ENCODE measurements at places on chromosomes 6 and 20.

- DNase-seq: no peak
Observed at GRCh38 chr6:39527792-39528564, 197.2 kb downstream of the KIF6 start.

DNA sequence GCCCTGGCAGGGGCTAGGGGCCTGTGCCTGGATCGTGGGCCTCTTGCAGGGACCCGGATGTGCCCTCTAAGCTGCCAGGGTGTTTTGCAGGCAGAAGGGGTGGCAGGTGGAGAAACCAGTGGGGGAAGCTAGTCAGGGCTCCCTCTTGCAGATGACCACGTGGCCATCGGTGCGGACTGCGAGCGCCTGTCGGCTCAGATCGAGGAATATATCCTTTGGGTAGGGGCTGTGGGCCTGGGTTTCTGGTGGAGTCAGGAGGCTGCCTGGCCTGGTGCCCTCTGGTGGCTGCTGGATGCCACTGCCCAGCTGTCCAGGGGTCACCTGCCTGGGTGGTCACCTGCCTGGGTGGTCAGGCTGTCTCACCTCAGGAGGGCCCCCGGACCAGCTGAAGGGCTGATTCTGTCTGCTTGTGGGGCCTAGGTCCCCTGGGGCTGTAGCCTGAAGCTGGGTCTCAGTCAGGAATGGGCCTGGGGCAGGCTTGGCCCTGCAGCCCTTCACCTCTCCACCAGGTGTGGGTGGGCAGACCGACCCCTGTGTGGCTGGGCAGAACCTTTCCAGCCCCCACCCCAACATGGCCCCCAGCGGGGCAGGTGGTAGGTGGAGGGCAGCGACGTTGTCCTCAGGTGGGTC lies 6.7 kb downstream of the TCEA2 start:
- no peak for DNase-seq

GRCh38 chr20:25317351-25318075 lies 69.6 kb downstream of the PYGB start:
- no peak for DNase-seq

GRCh38 chr20:44182135-44182765 lies 4.7 kb downstream of the JPH2 start:
- DNase-seq: no peak

- DNase-seq: no peak
Observed at GRCh38 chr6:122472022-122472340, 374 bp upstream of the SERINC1 start.

GRCh38 chr6:63731930-63732329 lies 96.3 kb downstream of the PHF3 start:
- DNase-seq: no peak

DNA sequence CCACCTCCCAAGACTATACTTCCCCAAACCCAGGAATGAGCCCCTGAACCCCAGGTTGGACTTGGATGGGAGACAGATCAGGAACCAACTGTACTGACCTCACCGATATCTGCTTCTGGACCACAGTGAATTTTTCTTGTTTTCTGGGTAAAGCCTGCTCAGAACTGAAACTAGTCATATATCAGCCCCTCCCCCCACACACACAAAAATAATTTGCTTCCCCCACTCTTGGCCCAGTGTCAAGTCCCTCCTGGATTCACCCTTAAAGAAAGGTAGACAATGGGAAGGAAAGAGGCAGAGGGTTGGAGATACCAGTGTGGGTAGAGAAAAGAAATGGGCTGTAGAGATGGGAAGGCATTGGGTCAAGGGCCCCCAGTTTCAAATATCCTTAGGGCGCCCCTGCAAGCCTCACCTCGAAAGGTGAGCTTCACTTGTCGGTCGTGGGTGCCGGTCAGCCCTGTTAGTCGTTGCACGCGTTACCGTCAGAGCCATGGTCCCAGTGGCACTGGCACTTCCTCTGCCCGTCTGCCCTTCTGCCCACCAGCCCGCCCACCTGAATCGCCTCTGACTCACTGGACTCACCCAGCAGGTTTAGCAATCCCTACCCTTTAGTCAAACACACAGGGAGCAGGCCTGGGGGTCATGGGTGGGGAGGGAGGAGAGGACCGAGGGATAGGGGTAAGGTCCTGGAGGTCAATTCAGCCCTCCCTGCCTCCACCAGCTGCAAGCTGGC lies 8.5 kb upstream of the SPAG4 start:
- no peak for DNase-seq

DNA sequence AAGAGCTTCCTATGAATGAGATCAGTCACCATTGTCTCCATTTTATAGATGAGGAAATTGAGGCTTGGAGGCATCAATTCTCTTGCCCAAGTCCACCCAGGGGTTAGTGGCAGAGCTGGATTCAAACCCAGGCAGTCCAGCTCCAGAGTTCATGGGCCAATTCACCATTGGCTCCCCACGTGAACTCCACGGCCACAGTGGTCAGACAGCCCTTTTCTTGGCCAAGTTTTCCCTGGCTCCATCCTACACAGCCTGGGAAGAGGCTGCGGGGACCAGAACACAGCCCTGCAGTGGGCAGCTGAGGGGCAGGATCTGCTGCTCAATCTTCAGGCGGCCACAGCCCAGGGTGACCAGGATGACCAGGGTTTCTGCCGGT lies 20.5 kb downstream of the TGM2 start:
- no peak for DNase-seq

GRCh38 chr6:37916149-37916548 lies 96.6 kb downstream of the ZFAND3 start:
- DNase-seq: no peak

DNA sequence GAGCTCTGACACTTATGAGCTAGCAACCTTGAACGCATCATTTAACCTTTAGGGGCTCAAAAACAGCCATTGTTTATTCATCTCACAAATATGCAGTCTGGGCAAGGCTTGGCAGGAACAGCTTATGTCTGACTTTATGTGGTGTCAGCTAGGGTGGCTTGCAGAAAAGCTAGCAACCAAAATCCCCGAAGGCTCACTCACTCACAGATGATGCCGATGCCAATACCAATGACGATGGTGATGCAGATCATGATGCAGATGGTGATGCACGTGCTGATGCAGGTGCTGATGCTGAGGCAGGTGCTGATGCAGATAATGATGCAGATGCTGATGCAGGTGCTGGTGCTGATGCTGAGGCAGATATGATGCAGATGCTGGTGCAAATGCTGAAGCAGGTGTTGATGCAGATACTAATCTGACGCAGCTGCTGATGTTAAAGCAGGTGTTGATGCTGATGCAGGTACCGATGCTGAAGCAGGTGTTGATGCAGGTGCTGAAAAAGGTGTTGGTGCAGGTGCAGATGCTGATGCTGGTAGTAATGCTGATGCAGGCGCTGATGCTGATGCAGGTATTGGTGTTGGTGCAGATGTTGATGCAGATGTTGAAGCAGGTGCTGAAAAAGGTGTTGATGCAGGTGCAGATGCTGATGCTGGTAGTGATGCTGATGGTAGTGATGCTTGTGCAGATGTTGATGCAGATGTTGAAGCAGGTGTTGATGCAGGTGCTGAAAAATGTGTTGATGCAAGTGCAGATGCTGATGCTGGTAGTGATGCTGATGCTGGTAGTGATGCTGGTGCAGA lies 195.6 kb downstream of the NFATC2 start:
- no peak for DNase-seq

DNA sequence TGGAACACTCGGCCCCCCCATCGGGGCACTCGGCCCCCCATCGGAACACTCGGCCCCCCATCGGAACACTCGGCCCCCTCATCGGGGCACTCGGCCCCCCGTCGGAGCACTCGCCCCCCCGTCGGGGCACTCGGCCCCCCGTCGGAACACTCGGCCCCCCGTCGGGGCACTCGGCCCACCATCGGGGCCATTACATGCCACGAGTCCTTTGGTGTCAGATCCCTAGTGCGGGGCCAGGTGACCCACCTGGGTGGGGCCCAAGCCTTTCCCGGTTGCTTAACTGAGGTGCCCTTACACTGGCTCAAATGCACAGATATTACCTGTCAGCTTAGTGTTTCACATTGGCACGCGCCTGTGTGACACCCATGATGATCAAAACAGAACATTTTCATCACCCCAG lies 95.9 kb downstream of the TAF4 start:
- no peak for DNase-seq

DNA sequence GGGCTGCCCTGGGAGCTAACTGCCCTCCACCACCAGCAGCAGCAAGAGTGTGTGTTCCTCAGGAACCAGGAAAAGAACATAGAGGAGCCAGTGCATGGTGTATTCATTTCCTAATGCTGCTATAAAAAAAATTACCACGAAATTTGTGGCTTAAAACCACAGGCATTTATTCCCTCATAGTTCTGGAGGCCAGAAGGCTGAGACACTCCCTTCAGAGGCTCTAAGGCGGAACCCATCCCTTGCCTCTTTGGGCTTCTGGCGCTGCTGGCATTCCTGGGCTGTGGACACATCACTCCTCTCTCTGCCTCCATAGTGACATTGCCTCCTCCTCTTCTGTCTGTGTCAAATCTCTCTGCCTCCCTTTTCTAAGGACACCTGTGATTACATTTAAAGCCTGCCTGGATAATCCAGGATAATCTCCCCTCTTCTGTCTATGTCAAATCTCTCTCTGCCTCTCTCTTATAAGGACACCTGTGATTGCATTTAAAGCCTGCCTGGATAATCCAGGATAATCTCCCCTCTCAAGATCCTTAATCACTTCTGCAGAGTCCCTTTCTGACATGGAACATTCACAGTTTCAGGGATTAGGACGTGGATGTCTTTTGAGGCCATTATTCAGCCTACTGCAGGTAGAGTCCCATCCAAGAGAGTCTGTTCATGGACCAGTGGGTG lies 54.7 kb downstream of the NDUFAF5 start:
- no peak for DNase-seq

DNA sequence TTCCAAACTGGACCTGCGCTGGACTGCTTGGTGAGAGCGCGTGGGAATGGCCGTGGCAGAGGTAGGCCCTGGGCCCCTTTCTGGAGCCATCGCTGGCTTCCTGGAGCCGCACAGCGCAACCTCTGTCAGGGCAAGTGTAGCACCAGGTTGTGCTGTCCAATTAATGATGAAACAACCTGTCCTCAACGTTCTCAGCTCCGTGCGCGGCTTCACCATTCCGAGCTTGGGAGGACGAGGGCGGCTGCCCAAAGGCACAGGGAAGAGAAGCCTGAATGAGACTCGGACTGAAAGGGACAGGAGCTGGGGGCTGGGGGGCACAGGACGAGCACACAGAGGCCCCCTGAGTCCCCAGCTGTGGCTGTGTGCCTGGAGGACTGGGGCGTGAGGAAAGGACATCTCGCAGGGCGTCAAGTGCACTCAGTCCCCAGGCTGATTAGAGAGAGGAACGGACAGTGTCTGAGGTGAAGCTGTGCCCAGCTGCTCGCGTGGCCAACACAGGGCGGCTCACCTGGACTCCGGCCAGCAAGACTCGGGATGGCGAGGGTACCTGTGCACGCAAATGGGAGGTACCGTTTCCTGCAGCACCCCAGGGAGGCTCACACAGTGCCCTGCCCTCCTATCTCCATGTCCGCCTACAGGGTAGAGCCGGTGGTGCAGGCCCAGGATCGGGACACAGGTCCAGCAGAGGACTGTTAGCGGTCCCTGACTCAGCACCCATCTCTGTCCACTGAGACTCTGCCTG lies 403.3 kb downstream of the TAF4 start:
- DNase-seq: no peak

DNA sequence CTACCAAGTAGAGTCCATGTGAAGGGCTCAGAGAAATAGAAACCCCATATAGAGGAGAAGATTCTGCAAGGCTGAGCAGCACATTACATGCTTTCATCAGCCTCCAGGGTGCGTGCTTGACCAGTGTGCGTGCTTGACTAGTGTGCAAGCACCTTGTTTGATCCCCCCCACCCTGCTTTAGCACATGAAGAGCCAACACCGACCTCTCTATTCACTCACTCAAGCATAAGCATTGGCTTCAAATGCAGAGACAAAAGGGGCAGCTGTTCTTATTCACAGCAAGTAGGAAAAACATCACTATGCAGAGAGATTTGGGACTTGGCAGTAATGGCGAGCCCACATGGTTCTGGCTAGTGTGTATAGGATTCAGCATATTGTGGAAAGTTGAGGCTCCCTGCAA lies 278.7 kb upstream of the RNF217 start:
- no peak for DNase-seq

DNA sequence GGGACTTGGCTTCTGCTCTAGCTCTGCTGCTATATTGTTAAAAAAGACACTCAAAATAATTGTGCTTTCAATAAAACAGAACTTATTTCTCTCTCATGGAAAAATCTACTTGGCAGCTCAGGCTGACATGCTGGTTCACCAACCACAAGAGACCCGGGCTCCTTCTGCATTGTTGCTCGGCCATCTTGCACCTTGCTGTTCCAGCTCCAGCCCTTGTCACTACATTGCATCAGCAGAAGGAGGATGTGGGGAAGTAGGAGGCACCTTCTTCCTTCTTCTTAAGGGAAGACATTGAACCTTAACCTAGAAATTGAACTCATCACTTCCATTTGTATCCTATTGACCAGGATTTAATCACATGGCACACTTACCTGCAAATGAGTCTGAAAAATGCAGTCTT lies 6.6 kb upstream of the C20orf202 start:
- no peak for DNase-seq

DNA sequence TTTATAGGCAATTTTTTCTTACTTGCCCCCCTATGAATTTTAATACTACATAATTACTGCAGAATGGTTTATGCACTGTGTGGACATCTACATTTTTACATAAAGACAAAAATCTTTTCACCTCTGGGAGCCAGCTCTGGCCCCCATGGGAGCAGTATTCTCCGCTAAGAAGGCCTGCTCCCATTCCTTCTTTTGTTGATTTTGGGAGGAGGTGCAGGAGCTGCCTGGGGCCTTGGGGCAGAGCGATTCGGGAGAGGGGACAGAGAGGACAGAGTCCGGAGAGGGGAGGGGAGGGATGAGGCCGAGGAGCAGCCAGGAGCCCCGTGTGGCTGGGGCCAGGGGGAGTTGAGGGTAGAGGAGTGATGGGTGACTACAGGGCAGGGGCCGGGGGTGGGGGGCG lies 452.0 kb downstream of the PREX1 start:
- DNase-seq: no peak

GRCh38 chr20:37745553-37745952 lies 51.7 kb downstream of the CTNNBL1 start:
- no peak for DNase-seq

DNA sequence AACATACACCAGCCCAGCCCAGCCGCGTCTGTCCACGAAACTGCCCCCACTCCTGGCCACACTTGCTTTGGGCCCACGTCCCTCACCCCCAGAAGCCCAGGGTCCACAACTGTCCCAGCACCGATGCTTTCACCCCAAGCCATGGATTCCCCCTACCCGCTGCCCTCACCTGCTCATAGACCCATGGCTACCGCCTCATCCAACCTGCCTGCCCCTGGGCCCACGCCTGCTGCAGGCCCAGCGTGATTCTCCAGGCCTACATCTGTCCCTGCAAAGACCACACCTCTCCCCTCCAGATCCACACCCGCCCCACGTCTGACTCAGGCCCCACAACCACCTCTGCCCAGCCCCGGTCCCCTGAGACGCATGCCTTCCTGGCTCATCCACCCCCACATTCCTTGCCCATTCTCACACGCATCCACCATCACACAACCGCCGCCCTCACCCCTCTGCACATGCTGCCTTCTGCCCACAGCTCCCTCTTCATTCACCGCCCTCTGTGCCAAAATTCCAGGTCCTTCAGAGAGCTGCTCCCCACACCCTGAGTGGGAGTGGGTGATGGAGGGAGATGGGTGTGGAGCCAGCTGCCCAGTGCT lies 86.7 kb downstream of the GRM4 start:
- DNase-seq: no peak

GRCh38 chr20:7094438-7094997 lies 327.0 kb downstream of the BMP2 start:
- peak; percentile 43 for DNase-seq

All from left kidney (tissue), 8 donors.